ENCODE measurements at places on chromosomes 3 and 15. TPM values are rescaled to one million over a fixed set of nuclear protein-coding genes. Genes with fewer than 3 reads are reported as not detected.

The HDC gene
- total RNA-seq = under 0.01 TPM

The KCNAB1 gene
- total RNA-seq = 31.4 TPM

The BMF gene
- total RNA-seq = 2.9 TPM

The ACAA1 gene
- 30.2 TPM for total RNA-seq

The MON1A gene
- total RNA-seq = 14.7 TPM

The ITIH4 gene
- total RNA-seq = 6.1 TPM

The C2CD4B gene
- 0.41 TPM for total RNA-seq

The STAB1 gene
- total RNA-seq = 13.9 TPM

The CASR gene
- not detected for total RNA-seq

The GPR156 gene
- total RNA-seq = 2.0 TPM

The SLC12A1 gene
- total RNA-seq = 1.6 TPM

The PYGO1 gene
- total RNA-seq = 45.2 TPM

The INSYN1 gene
- 26.1 TPM for total RNA-seq

DNA sequence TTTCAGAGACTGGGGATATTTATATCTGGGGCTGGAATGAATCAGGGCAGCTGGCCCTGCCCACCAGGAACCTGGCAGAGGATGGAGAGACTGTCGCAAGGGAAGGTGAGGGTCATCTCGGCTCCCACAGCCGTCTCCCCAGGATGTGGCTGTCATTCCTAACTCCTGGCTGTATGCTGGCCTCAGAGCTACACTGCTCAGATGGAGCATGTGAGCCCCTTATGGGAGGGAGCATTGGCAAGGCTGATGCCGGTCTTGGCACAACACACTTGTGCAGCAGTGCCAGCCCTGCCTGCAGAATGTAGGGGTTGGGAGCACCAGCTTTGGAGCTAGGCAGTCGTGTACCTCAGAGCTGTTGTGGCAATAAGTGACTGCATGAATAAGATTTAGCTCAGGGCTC is 5.2 kb downstream of the RCCD1 start:
- peak; percentile 61 for DNase-seq

GRCh38 chr15:57376696-57377477 is 582 bp downstream of the CGNL1 start:
- DNase-seq = no peak

GRCh38 chr3:110485389-110485788 is 586.2 kb upstream of the NECTIN3 start:
- DNase-seq = no peak

GRCh38 chr15:58043192-58043903 is 22.2 kb downstream of the ALDH1A2 start:
- DNase-seq = no peak

DNA sequence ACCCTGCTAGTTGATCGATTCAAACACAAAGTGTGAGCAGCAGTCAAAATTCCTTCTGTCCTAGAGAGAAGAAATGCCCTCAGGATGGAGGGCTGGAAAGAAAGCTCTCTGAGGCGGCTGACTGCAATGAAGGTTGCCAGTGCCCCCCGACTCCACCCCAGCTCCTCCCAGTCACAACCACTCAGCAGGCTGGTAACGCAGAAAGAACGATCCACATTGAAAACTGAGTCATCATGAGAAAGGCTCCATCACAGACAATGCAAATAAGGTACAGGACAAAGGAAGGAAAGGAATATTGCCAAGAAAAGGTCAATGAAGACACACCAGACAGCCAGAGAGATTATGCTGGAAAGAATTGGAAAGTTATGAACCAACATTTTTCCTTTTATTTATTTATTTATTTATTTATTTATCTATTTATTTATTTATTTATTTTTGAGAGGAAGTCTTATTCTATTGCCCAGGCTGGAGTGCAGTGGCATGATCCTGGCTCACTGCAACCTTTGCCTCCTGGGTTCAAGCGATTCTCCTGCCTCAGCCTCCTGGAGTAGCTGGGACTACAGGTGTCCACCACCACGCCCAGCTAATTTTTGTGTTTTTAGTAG is 17.4 kb upstream of the VGLL4 start:
- no peak for DNase-seq

DNA sequence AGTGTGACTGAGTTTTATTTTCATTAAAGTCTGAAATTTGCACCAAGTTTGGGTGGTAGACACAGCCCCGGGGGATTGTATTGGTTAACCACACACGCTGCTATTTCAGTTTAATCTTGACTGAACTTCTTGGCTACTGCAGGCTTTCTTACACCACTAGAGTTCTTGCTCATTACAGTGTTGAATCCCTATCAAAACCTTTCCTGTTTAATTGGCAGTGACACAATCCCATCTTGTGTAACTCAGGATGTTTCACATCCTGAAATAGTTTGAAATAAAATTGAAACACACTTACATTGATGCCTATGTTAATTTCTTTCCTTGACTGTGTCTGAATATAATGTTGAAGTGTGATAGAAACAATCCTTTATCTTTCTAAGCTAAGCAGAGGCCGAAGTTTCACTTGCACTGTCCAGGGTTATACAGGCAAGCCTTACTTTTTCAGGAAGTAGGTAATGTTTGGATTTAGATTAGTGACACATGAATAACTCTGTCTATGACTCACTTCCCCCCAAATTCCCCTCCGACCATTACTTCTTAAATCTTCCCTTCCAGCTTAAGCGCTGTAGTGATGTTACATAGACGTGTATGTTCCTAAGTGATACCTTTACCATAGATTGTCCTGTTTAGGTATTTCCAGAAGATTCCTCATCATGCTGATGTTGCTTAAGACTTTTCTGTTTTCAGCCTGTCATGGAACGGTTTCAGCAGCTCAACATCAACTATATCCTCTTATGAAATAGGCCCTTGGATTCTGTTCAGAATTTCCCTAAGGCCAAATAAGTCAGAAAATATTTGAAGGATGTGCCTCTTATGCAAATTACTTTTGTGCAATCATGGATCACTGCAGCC is 16.8 kb downstream of the ATG7 start:
- DNase-seq = no peak

GRCh38 chr3:14358426-14359211 is 43.8 kb upstream of the SLC6A6 start:
- no peak for DNase-seq

- no peak for DNase-seq
Measured at GRCh38 chr3:146148468-146148931, 12.5 kb downstream of the PLOD2 start.

- DNase-seq = no peak
Measured at GRCh38 chr15:78561490-78561889, 3.8 kb upstream of the CHRNA5 start.

- DNase-seq = no peak
Measured at GRCh38 chr3:182755308-182755707, 38.0 kb upstream of the ATP11B start.

- DNase-seq = no peak
Measured at GRCh38 chr3:196660381-196661166, 21.1 kb downstream of the NRROS start.

DNA sequence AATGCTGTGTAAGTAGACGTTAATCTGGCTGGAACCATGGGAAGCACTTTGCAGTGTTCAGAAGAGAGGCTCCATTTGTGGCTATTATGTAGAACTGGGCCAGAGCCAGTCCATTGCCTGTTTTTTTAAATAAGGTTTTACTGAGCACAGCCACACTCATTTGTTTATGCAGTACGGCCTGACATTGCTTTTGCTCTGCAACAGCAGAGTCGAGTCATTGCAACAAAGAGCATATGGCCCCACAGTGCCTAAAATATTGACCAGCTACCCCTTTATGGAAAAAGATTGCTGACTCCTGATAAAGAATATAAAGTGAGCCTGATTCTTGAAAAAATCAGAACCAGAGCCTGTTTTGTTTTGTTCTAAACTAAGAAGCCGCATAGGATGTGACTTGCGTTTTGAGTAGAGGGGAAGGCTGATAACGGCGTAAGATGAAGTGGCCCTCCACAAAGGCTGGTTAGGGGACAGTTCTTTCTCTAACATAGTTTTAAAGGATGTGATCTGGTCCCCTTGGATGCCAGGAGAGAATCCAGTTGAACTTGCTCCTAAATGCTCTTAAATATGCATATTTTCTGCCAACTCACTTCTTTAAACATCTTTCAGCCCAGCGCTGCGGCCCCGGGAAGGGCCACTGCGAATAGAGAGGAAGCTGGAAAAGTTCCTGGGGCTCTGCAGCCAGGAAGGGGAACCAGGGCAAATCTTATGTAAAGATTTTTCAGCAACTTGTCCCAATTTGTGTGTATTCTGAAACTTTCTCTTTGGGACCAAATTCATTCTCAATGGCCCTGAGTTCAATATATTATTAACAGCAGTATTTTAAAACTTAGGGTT is 64.5 kb downstream of the GLDN start:
- DNase-seq = no peak

GRCh38 chr3:126512026-126512425 is 5.5 kb downstream of the UROC1 start:
- no peak for DNase-seq

GRCh38 chr3:123740391-123740822 is 143.7 kb downstream of the MYLK start:
- no peak for DNase-seq

DNA sequence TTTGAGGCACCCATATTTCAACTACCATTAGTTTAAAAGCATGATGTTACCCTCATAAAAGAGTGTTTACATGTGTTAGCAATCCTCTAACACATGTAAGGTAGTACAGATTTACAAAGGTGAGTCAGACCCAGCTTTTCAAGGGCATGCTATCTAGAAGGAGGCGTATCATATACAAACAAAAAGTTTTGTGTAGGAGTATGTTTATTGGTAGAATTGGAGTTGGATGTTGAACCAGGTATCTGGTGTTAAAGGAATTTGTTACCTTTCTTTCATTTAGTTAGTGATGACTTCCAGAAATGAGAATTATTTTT is 2.4 kb downstream of the HACD3 start:
- DNase-seq = no peak

GRCh38 chr3:9683426-9683825 is 20.2 kb upstream of the CPNE9 start:
- no peak for DNase-seq

DNA sequence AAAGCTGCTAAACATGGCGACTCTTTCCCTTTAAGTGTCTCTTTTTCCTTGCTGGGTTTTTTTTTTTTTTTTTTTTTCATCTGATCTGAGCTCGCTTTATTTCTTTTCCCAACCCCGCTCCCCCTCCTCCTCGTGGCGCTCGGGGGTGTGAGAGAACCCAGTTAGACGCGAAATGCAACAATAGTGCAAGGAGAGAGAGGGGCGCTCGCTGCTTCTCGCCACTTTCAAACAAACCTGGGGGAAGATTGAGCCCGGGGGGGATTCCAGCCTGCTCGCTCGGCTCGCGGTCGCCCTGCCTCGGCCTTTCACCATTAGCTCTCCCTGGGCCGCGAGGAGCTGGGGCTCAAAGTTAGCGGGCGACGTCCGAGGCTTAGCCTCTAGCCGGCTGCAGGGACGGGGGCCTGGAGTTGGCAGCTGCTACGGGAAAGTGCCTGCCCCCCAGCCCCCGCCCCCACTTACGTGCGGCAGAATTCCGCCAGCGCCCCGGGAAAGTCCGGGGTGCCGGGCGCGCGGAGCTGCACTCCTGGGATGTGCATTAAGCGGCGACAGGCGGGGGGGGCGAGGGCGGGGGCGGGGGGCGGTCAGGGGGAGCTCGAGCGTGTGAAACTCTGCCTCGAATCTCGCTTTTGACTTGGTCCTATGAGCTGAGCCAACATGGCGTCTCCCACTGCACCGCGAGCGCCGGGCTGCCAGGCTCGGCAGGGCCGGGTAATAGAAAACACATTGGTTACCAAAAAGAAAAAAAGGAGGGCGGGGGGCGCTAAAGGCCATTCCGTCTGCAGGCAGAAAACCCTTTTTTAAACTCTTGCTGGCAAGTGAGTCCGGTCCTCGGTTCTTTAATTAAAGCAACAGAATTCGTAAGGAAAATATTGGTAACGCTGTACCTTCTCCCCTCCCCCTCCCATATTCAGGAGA is 10.4 kb downstream of the NR2F2 start:
- DNase-seq = no peak

GRCh38 chr3:160140756-160141155 is 84.5 kb upstream of the C3orf80 start:
- no peak for DNase-seq

- DNase-seq = no peak
Measured at GRCh38 chr3:100041328-100041749, 73.0 kb downstream of the FILIP1L start.

GRCh38 chr3:124456506-124456905 is 273.7 kb upstream of the UMPS start:
- DNase-seq = no peak

GRCh38 chr15:52576692-52577091 is 7.9 kb upstream of the ARPP19 start:
- DNase-seq = no peak

DNA sequence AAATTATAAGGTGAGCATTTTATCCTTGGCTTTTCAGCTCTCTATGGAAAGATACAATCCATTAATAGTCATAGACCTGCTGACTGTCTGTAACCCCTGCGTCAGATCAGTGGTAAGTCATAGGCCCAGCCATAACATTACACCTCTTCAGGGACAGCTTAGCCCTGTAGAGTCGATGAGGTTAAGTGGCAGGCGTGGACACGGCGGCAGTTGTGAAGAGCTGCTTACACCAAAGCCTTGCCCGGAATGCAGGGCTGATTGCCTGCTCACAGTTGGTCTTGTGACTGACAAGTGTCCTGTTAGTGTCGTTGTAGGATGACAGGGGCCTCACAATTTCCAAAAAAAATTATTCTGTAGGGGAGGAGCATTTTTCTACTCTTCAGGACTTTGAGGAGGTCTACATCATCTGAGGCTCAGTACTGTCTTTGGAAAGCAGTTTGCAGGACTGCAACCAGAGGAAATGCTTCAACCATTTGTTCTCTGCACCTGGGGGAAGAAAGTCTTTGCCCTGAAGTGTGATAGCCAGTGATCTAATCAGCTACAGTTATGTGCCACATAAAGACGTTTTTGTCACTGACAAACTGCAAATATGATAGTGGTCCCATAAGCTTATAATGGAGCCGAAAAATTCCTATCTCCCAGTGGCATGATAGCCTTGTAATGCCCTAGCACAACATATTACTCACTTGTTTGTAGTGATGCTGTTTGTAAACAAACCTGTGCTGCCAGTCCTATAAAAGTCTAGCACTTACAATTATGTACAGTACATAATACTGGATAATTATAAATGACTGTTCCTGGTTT is 14.9 kb upstream of the SELENOT start:
- DNase-seq = no peak

DNA sequence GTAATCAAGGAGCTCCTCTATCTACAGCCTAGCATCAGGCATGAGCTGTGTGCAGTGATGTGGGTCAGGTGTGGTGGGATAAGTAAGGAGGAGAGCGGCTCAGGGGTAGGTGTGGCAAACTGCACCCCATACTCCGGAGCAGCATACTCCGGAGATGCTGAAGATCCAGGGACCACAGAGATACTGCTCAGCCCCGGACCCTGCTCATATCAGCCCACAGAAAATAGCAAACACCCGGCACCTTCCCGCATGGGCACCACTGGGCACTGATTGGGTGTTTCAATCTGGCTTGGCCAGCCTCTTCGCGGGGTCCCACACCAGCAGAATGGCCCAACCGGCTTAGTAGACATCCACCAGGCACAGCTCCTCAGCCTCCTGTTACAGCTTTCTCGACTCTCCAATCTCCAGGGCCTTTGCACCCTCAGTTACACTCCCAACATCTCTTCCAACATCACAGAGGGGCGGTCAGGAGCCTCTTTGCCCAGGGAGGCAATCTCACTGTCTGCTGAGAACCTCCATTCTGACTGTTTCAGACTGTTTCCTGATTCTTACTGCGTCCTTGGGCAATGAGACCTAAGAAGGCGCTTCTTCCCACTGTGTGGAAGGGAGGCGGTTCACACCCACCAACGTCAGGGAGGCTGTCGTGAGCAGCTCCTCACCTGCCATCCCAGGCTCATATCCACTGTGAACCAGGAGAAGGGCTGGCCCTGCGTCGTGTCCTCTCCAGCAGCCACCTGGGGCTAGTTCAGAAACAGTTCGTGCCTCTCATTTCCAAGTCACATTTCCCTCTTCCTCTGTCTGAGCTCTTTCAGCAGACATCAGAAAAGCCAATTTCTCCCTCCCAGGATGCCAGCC is 59.8 kb downstream of the CAPN7 start:
- no peak for DNase-seq

Data from frontal cortex (tissue), 4 donors.